ENCODE measurements at places on chromosomes 16 and 17.

GRCh38 chr17:6495450-6496115 is 51.3 kb downstream of the PIMREG start:
- no peak for DNase-seq

DNA sequence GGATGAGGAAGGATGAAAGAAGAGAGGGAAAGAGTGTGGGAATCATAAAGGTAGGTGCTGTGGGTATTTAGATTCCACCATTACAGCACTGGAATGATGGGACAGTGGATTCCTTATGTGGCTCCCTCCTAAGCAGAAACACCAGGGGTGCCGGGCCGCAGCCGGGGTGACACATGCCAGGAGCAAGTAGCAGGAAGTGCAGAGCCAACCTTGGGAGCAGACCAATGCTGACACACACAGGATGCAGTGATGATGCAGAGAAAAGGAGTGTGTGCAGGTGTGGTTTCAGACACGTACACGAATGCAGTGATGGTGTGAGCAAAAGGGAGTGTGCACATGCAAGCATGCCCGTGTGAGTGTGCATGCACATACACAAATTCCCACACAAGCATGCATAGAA is 338.0 kb downstream of the SLC39A11 start:
- no peak for DNase-seq

GRCh38 chr17:63833026-63833740 is 5.7 kb upstream of the FTSJ3 start:
- no peak for DNase-seq

- DNase-seq, result no peak
Measured at GRCh38 chr17:31073411-31073810, 21.4 kb upstream of the NF1 start.

GRCh38 chr17:7882068-7882467 is 6.5 kb upstream of the CHD3 start:
- no peak for DNase-seq

- no peak for DNase-seq
Measured at GRCh38 chr17:21263376-21263775, 10.2 kb upstream of the NATD1 start.

DNA sequence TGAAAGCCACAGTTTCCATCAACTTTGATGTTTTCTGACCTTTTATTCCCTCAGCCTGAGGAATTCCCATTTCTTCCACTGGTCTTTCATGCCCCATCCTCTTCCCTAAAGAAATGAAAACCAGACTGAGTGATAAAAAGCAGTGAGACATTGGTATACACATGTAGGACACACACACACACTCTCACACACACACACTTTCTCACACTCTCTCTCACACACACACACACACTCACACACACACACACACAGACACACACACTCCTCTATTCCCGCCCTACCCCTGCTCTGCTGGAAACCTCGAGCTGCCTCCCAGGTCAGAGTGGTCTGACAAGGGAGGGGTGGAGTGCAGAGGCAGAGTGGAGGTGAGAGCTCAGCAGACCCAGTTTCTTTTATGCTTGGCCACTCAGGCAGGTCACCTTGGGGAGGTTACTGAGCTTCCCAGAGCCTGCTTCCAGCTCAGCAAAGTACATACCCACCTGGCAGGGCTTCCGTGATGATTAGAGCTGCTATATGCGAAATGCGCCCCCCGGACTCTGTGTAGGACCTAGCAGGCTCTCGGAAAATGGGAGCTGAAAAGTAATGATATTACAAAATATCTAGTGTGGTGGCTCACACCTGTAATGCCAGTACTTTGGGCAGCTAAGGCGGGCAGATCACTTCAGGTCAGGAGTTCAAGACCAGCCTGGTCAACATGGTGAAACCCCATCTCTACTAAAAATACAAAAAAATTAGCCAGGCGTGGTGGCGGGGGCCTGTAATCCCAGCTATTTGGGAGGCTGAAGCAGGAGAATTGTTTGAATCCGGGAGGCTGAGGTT is 30.7 kb downstream of the CCR7 start:
- no peak for DNase-seq

DNA sequence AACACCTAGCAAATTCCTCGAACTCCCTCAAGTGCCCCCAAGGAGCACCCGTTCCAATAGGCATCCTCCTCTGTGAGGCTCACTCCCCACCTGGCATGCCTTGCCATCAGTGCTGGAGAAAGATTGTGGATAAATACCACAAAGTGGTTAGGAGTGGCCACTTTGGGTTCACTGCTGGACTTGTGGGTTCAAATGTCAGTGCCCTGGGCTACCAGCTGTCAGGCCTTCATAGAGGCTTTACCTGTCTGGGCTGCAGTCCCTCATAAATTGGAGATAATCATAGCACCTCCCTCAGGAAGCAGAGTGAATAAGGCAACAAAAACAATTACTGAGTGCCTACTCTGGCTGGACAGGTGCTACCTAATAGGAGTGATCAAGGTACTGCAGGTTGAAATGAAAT is 1.5 kb upstream of the SYT17 start:
- no peak for DNase-seq

- DNase-seq, result no peak
Measured at GRCh38 chr17:7262935-7263800, 890 bp upstream of the CLDN7 start.

GRCh38 chr16:81728435-81728834 is 50.7 kb upstream of the PLCG2 start:
- DNase-seq, result no peak

GRCh38 chr16:85361441-85362118 is 249.3 kb upstream of the CIBAR2 start:
- DNase-seq, result no peak

GRCh38 chr16:28098959-28099945 is 35.7 kb upstream of the GSG1L start:
- DNase-seq, result no peak

- no peak for DNase-seq
Measured at GRCh38 chr17:42682722-42683403, 532 bp downstream of the CNTNAP1 start.

GRCh38 chr16:78675312-78675711 is 575.9 kb downstream of the WWOX start:
- DNase-seq, result no peak

DNA sequence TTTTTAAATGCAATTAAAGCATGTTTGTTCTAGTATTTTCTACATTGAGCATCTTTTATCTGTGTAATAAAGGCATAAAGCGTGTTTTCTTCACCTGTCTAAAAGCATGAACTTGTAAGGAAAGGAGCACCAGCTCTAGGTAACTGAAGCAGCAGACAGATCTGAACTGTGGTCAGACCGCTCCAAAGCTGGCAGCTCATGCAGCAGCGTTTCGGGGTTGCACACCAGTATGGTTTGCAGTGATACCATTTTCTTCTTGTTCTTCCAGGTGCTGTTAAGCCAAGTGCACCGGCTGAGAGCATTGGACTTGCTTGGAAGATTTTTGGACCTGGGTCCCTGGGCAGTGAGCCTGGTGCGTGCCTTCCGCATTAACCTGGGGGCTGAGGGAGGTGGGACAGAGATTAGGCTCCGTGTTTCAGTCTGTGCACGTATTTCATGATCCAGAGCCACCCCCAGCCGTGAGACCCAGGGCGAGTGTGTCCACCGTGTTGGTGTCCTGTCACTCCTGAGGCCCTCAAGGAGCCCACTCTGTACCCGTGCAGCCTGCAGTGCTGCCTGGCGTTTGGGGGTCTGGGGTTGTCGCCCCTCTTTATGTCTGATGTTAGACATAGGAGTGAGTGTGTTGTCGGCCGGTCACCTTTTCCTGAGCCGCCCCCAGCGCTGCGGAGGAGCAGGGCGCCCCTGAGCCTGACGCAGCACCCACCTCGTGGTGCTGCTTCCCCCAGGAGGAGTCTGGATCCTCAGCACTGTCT is 136.3 kb upstream of the CHMP6 start:
- no peak for DNase-seq

- DNase-seq, result no peak
Measured at GRCh38 chr16:23869052-23869451, 33.3 kb downstream of the PRKCB start.

- DNase-seq, result no peak
Measured at GRCh38 chr16:84820305-84820684, 510 bp downstream of the CRISPLD2 start.

DNA sequence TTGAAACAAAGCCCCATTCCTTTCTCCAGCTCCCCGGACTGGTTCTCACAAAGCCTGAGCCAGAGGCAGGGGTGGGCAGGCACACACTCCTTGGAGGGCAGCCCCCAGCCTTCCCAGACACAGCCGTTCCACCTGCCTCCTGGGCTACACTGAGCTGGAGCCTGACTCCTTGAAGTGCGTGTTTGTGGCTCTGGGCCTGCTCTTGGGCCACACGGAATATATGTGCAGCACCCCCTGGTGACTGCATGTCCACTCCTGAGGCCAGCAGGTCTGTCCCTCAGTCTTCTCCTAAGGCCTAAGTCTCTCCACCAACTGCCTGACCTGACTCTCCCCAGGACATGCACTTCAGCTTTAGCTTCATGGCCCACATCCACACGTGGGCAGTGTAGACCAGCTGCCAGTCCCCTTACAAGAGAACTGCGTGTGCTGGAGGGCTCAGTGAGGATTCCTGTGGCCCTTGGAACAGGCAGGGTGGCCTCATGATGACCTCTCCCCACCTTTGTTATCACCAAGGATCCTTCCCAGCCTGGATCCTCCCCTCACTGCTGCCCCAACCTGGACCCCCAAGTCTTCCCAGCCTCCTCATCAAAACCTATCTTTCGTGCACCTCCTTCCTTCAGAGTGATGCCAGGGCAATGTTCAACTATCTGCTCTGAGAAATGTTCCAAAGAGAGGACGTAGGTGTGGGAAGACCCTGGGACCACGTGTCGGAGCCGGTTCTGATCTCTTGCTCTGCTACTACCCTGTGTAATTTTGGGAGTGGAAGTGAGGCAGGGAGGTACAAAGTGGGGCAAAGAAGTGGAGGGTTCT is 12.4 kb upstream of the SLC6A2 start:
- no peak for DNase-seq

GRCh38 chr17:14396547-14396946 is 95.7 kb downstream of the HS3ST3B1 start:
- DNase-seq, result no peak

- DNase-seq, result no peak
Measured at GRCh38 chr16:967077-967541, 3.7 kb downstream of the LMF1 start.

- no peak for DNase-seq
Measured at GRCh38 chr17:9576521-9577372, at the start of gene CFAP52. Gene CFAP52, plus strand, starts transcription at chr17:9576642. Its CDS starts 54 bp downstream, at chr17:9576696.

GRCh38 chr17:75219815-75220214 is 14.3 kb downstream of the NUP85 start:
- no peak for DNase-seq

GRCh38 chr16:78474762-78475161 is 375.3 kb downstream of the WWOX start:
- DNase-seq, result no peak

DNA sequence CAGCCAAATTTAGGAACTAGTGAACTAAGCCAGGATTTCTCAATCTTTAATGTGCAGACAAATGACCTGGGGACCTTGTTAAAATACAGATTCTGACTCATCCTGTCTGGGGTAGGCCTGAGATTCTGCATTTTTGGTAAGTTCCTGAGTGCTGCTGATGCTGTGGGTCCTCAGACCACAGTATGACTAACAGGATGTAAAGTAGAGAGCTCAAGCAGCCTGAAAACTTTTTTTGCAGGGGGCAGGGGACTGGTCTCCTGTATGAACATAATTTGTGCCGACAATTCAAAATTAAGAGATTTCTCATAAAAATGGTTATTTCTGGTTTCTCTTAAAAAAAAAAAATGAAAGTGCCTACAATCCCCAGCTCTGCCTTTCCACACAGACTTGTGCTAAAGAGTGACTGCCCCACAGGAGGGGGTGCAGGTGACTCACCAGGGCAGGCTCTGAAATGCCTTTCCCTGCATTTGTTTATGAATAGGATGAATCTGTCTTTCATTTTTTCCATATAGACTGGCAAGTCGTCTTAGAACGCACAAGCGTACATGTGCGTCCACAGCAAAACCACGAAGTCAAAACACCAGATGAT is 271.5 kb downstream of the PHKB start:
- DNase-seq, result peak; percentile 87

DNA sequence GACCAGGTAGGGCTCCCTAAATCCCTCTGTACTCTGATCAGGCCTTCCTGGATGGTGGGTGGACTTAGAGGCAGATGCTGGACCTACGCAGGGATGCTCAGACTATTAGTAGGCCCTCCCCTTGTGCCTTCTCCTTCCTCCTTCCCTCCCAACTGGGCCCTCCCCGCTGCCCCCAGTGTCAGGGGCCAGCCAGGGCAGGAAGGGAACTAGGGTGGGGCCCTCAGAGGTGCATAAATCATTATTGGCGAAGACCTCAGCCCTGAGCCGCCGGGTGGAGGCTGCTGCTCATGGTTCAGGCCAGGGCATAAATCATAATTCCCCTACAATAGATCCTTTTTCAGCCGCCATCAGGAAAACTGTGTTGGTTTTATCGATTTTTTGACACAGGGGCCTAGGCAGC is 81.4 kb downstream of the MRM1 start:
- DNase-seq, result no peak

- DNase-seq, result no peak
Measured at GRCh38 chr16:51635181-51635580, 484.1 kb upstream of the SALL1 start.

DNA sequence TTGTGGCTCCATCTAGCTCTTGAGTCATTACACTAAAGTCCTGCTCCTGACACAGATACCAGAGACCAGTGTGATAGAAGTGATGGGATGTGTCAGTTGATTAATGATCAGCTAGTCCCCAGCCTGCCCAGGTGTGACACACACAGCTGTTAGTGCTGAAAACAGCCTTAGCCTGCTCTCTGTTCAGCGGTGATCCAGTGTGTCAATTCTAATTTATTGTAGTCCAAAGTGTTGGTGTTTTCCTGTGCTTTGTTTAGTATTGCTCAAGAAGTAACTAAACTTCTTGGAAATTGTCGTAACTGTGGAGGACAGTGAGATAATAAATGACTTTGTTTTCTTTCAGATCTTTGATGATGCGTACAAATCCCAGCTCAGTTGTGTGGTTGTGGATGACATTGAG is 92.3 kb downstream of the WNT3 start:
- DNase-seq, result no peak

GRCh38 chr17:77609553-77610517 is 348.7 kb upstream of the TNRC6C start:
- DNase-seq, result no peak
